ENCODE measurements at places on chromosomes 13 and 19. TPM values are rescaled to one million over a fixed set of nuclear protein-coding genes. Genes with fewer than 3 reads are reported as not detected.

The LRG1 gene
- total RNA-seq: 13.4 TPM

The LGALS14 gene
- not detected for total RNA-seq

The TBXA2R gene
- 1.0 TPM for total RNA-seq

The PRR19 gene
- total RNA-seq: 0.28 TPM

The KIR2DL1 gene
- total RNA-seq: not detected

The KLHL1 gene
- not detected for total RNA-seq

The ZNF763 gene
- total RNA-seq: 1.7 TPM

The ARRDC5 gene
- total RNA-seq: not detected

The SLC15A1 gene
- 6.2 TPM for total RNA-seq

The SLC6A16 gene
- 2.5 TPM for total RNA-seq

The SWSAP1 gene
- total RNA-seq: 1.0 TPM

The LATS2 gene
- total RNA-seq: 10.1 TPM

The MTUS2 gene
- total RNA-seq: 2.2 TPM

The PTH2 gene
- total RNA-seq: not detected

The NLRP9 gene
- 0.12 TPM for total RNA-seq

Measured in pancreas (tissue), 10 donors.